Naive thymus-derived CD8-positive, alpha-beta T cell (primary cell): ENCODE measurements at places on chromosomes 1 and 21. TPM values are rescaled to one million over a fixed set of nuclear protein-coding genes. Genes with fewer than 3 reads are reported as not detected.

The OR2T33 gene
- not detected for total RNA-seq

DNA sequence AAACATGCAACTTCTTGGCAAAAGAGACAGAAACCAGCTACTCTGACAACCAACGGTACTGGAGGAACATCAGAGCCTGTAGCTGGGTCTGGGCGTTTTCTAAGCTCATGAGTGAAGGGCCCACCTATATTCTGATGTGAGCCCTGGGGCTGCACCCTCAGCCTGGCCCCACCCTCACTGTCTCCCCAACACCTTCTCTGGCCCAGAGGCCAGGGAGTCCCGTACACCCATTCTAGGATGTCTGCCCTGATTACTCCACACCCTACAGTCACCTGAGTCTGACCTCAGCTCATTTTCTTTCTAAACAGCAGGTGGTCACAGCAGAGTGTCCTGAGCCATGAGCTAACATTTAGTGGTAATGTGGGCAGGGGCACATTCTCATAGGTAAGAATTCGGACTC is 439.2 kb downstream of the MATN1 start:
- peaks cover 10% of the 10 kb centered on the region for H3K27me3 ChIP-seq
- H3K4me1 ChIP-seq, result peaks cover 15% of the 10 kb centered on the region
- peaks cover 2% of the 10 kb centered on the region for H3K36me3 ChIP-seq
- no peak for DNase-seq
- no peak overlapping the region for H3K4me3 ChIP-seq
- H3K27ac ChIP-seq, result no peak overlapping the region

DNA sequence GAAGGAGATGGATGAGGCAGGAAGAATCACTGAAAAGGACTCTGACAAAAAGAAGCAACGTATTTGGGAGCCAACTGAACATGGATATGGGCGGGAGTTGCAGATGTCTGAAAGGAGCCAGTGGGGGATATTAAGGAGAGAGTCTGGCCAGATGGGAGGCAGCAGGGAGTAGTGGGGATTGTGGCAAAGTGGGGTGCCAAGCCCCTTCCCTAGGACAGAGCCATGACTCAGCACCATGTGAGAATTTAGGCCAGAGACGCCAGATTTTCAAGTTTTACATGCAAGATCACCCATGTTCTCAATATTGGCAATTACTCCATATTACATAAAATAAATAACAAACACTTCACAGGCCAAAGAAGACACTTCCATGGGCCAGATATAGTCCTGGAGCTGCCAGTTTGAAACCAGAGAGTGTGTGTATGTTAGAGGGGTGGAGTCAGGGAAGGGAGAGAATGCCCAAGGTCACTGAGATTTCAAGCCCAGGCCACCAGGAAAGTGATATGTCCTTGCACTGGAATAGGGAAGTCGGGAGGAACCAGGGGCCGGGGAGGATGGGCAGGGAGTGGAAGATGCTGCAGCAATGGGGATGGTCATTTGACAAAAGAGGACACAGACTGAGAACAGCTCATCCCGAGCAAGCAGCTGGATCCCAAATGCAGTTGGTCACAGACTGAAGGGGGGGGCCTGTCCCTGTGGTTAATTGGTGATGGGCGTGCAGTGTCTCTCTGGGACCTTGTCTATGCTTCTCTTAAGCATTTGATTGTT is 23.5 kb downstream of the TMEM51 start:
- no peaks in the 10 kb centered on the region for H3K36me3 ChIP-seq
- no peak for DNase-seq
- H3K4me3 ChIP-seq, result no peak overlapping the region
- H3K27ac ChIP-seq, result no peak overlapping the region
- peaks cover 11% of the 10 kb centered on the region for H3K27me3 ChIP-seq

- H3K4me3 ChIP-seq, result peak overlapping the region; percentile 56
- no peak overlapping the region for H3K27ac ChIP-seq
- DNase-seq, result no peak
- H3K27me3 ChIP-seq, result peaks cover 80% of the 10 kb centered on the region
- no peaks in the 10 kb centered on the region for H3K36me3 ChIP-seq
- H3K4me1 ChIP-seq, result peaks cover 47% of the 10 kb centered on the region
Observed at GRCh38 chr21:36703626-36704280, 4.8 kb downstream of the SIM2 start.

DNA sequence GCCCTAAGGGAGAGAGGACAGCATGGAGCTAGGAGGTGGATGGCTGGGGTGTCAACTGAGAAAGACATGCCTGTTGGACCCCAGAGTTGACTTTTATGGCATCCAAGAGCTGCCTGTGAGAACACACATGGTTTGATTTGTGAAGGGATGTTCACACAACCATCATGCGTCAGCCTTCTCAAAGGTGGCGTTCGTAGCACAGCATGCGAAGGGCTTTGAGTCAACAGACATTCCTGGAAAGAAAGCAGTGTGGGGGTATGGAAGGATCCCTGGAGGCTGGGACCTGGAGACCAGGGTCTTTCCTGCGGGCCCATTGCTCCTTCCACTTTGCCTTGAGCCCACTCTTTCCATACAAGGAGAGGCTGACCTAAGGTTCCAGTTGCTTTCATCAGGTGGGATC is 6.4 kb upstream of the WNT3A start:
- DNase-seq, result no peak
- peaks cover 24% of the 10 kb centered on the region for H3K36me3 ChIP-seq
- H3K27me3 ChIP-seq, result peaks cover 2% of the 10 kb centered on the region
- H3K4me3 ChIP-seq, result no peak overlapping the region
- peaks cover 13% of the 10 kb centered on the region for H3K4me1 ChIP-seq

- no peak overlapping the region for H3K27ac ChIP-seq
- H3K36me3 ChIP-seq, result peaks cover 2% of the 10 kb centered on the region
- H3K27me3 ChIP-seq, result no peaks in the 10 kb centered on the region
- no peaks in the 10 kb centered on the region for H3K4me1 ChIP-seq
Observed at GRCh38 chr1:223337174-223337869, 26.7 kb downstream of the SUSD4 start.

DNA sequence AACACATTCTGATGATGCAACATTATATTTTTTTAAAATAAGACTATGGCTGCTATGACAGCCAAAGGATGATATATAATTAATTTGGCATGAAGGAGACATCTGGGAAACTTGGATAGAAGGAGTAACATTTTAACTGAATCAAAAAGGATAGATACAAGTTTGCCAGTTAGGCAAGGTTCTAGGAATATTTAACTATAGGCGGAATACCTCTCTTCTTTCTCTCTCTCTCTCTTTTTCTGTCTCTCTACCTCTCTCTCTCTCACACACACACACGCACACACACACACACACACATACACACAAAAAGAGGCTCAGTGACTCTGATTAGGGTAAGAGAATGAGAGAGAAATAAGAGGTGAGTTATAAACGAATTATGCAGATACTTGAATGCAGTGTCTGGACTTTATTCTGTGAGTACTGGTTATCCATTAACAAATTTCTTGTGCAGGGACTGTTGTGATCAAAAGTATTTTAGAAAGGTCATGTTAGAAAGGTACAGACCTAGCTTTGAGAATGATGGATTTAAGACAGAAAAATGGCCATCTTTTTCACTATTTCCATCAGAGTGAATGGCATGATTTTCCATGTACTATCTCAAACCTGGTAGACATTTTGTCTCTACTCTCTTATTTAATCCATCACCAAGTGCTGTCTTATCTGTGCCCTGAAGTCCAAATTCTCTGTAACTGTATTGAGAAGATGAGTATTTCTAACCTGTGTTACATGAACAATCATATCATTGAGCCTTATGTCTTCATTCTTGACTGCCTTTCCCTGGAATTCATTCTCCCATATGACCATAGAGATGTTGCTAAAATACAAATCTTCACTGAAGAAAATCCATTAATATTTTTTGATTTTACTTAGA is 1106.9 kb upstream of the ADGRL4 start:
- no peaks in the 10 kb centered on the region for H3K36me3 ChIP-seq
- no peak for DNase-seq
- no peaks in the 10 kb centered on the region for H3K4me1 ChIP-seq
- H3K27me3 ChIP-seq, result no peaks in the 10 kb centered on the region
- no peak overlapping the region for H3K4me3 ChIP-seq

GRCh38 chr1:160637821-160638539 is 8.9 kb downstream of the SLAMF1 start:
- DNase-seq, result peak; percentile 82
- H3K36me3 ChIP-seq, result no peaks in the 10 kb centered on the region
- H3K27me3 ChIP-seq, result no peaks in the 10 kb centered on the region
- H3K27ac ChIP-seq, result peak overlapping the region; percentile 92
- peaks cover 94% of the 10 kb centered on the region for H3K4me1 ChIP-seq
- peak overlapping the region; percentile 82 for H3K4me3 ChIP-seq

GRCh38 chr1:193448682-193449461 is 262.5 kb upstream of the B3GALT2 start:
- H3K4me1 ChIP-seq, result peaks cover 18% of the 10 kb centered on the region
- peak overlapping the region; percentile 81 for H3K27ac ChIP-seq
- H3K4me3 ChIP-seq, result peak overlapping the region; percentile 24
- no peaks in the 10 kb centered on the region for H3K27me3 ChIP-seq
- DNase-seq, result peak; percentile 18

- no peaks in the 10 kb centered on the region for H3K27me3 ChIP-seq
- DNase-seq, result no peak
- no peaks in the 10 kb centered on the region for H3K36me3 ChIP-seq
- H3K4me1 ChIP-seq, result no peaks in the 10 kb centered on the region
Observed at GRCh38 chr21:26490771-26491170, 82.3 kb downstream of the CYYR1 start.

GRCh38 chr1:172279939-172280636 is 140.4 kb upstream of the C1orf105 start:
- DNase-seq, result no peak
- H3K4me3 ChIP-seq, result no peak overlapping the region
- H3K27me3 ChIP-seq, result no peaks in the 10 kb centered on the region
- H3K27ac ChIP-seq, result no peak overlapping the region

GRCh38 chr1:221810406-221810805 is 68.5 kb upstream of the DUSP10 start:
- H3K4me1 ChIP-seq, result peaks cover 39% of the 10 kb centered on the region
- H3K27me3 ChIP-seq, result peaks cover 3% of the 10 kb centered on the region
- no peak overlapping the region for H3K27ac ChIP-seq
- no peak overlapping the region for H3K4me3 ChIP-seq
- H3K36me3 ChIP-seq, result no peaks in the 10 kb centered on the region
- no peak for DNase-seq

- H3K4me3 ChIP-seq, result no peak overlapping the region
- H3K27me3 ChIP-seq, result no peaks in the 10 kb centered on the region
- H3K27ac ChIP-seq, result no peak overlapping the region
- DNase-seq, result no peak
- H3K36me3 ChIP-seq, result no peaks in the 10 kb centered on the region
- H3K4me1 ChIP-seq, result no peaks in the 10 kb centered on the region
Observed at GRCh38 chr1:174726167-174726879, 273.4 kb upstream of the CACYBP start.

GRCh38 chr1:169689395-169689794 is 22.0 kb downstream of the SELL start:
- H3K36me3 ChIP-seq, result peaks cover 33% of the 10 kb centered on the region
- H3K4me3 ChIP-seq, result no peak overlapping the region
- DNase-seq, result no peak
- no peaks in the 10 kb centered on the region for H3K27me3 ChIP-seq
- H3K27ac ChIP-seq, result no peak overlapping the region
- H3K4me1 ChIP-seq, result peaks cover 34% of the 10 kb centered on the region

DNA sequence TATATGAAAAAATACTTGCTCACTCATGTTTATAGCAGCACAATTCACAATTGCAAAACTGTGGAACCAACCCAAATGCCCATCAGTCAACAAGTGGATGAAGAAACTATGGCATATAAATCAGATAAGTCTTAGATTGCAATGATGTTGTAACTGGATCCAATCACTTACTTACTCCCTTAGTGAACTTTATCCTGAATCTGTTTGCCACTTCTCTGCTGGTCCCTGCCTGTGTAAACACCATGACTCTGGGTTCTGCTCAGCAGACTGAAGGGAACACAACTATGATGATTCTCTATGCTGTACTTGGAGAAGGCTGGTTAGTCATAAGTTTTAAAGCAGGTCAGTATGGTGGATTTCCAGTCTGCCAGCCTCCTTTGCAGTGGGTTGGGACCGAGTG is 391.2 kb downstream of the RWDD3 start:
- H3K4me3 ChIP-seq, result no peak overlapping the region
- no peaks in the 10 kb centered on the region for H3K4me1 ChIP-seq
- no peaks in the 10 kb centered on the region for H3K36me3 ChIP-seq
- H3K27ac ChIP-seq, result no peak overlapping the region
- no peak for DNase-seq

The USH2A gene
- not detected for total RNA-seq

GRCh38 chr1:85894651-85895050 is 186.4 kb upstream of the ZNHIT6 start:
- H3K27ac ChIP-seq, result no peak overlapping the region
- no peaks in the 10 kb centered on the region for H3K36me3 ChIP-seq
- H3K4me3 ChIP-seq, result no peak overlapping the region
- no peaks in the 10 kb centered on the region for H3K27me3 ChIP-seq
- DNase-seq, result no peak

The AK5 gene
- 35.9 TPM for total RNA-seq

GRCh38 chr1:209598227-209598626 is 14.7 kb downstream of the CAMK1G start:
- DNase-seq, result no peak
- H3K4me1 ChIP-seq, result no peaks in the 10 kb centered on the region
- H3K27me3 ChIP-seq, result peaks cover 29% of the 10 kb centered on the region
- no peaks in the 10 kb centered on the region for H3K36me3 ChIP-seq
- H3K27ac ChIP-seq, result no peak overlapping the region

DNA sequence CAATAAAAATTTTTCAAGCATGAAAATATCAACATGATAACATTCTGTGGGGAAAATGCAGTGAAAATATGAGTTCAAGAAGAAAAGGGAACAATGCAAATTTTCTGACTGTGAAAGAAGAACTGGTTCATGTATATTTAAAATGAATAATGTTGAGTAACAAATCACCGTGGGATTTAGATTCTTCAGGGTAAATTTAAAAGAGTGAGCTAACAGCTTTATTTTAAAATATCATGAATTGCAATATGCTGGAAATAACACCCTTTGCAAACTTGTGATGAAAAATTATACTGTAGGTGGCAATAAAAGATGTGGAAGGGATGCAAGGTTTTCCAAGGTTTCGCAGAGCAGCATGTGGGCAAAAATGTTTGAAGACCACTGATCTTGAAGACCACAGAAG is 13.2 kb upstream of the SSX2IP start:
- H3K4me1 ChIP-seq, result peaks cover 11% of the 10 kb centered on the region
- DNase-seq, result no peak
- no peaks in the 10 kb centered on the region for H3K36me3 ChIP-seq
- H3K27ac ChIP-seq, result no peak overlapping the region

The DUSP10 gene
- total RNA-seq, result 4.2 TPM

GRCh38 chr1:218473522-218473921 is 128.4 kb downstream of the TGFB2 start:
- H3K27ac ChIP-seq, result peak overlapping the region; percentile 82
- H3K4me1 ChIP-seq, result peaks cover 7% of the 10 kb centered on the region
- no peaks in the 10 kb centered on the region for H3K36me3 ChIP-seq
- H3K27me3 ChIP-seq, result no peaks in the 10 kb centered on the region

GRCh38 chr1:10291705-10292104 is 81.3 kb downstream of the KIF1B start:
- no peak overlapping the region for H3K27ac ChIP-seq
- no peaks in the 10 kb centered on the region for H3K4me1 ChIP-seq
- H3K36me3 ChIP-seq, result peaks cover 18% of the 10 kb centered on the region
- no peak overlapping the region for H3K4me3 ChIP-seq
- no peak for DNase-seq
